ENCODE measurements at places on chromosomes 3 and 15.

- DNase-seq = no peak
Measured at GRCh38 chr3:34570916-34571705, 772.7 kb downstream of the PDCD6IP start.

DNA sequence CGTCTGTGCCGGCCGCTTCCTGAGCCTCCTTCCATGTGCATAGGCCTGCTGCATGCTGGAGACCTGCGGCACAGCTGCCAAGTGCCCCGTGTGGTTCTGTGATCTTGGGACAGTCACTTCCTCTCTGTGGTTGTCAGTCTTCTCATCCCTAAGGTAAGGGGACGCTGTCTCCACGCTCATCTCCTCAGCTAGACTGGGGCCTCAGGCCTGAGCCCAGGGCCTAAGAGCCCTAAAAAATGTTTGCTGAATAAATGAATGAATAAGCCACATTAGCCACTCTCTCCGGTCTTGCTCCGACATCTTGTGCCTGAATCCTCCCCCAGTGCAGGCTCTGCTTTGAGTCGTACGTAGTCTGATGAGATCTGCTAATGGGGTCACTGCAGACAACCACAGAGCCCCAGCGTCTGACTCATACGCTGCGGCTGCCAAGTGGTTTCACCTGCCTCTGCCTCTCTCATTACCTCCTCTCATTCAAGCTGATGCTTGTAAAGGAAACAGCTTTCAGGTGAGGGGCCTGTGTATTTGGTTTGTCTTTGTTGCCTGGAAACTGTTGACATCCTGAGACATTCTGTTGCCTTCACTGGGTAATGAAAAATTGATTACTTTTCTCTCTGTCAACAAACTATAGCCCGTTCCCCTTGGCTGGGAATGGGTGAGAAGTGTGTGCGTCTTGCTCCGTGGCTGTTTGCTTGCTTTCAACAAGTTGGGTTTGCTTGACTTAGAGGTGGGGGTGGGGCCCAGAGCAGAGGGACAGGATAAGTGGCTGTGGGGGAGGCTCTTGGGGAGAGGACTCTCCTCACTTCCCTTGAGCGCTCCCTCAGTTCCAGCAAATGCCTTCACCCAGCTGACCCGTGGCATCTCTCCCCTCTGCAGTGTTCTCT is 15.9 kb downstream of the RPLP1 start:
- no peak for DNase-seq

- DNase-seq = no peak
Measured at GRCh38 chr3:156641618-156641975, 32.8 kb upstream of the TIPARP start.

- DNase-seq = no peak
Measured at GRCh38 chr3:122088531-122088930, 33.4 kb downstream of the CD86 start.

DNA sequence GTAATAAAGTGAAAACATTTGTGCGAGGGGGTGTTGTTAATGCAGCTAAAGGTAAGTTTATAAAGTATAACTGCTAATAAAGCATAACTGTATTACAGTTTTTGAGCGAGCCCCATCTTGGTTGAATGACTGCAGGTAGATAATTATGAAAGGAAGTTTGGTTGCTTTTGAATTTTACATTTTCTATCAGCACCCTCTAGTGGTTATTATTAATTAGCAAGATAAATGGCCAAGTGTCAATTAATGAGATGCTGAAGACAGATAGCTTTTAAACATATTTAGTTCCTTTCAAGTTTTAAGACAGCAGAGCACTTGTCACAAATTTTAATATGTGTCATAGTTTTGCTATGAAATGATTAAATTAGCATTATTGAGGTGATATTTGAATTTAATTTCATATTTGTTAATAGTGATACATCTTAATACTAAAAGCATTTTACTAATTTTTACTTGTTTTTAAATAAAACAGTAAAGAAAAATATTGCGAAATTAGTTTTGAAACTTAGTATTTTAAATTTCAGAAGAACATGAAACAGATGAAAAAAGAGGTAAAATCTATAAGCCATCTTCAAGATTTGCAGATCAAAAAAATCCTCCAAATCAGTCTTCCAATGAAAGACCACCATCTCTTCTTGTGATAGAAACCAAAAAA is 15.1 kb downstream of the U2SURP start:
- DNase-seq = no peak

Measured in frontal cortex (tissue), 4 donors.